ENCODE measurements at places on chromosomes 5 and 9.

DNA sequence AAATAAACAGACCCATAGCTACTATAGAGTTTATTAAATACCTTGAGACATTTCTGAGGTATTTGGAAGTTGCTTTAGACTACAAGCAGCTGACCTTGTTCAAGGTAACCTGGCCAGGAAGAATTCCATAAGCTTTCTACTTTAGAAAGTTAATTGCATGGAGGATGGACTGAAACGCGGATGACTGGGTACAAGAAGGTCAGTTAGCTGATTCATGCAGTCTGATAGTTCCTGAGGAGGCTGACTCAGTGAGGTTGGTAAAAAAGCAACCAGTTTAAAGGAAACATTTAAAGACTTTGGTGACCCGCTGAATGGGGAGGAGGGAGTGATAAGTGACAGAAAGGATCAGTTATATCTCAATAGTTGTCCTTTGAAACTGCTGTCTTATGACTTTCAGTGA, 670.1 kb upstream of the CDH9 start:
- no peak for DNase-seq

GRCh38 chr9:108662956-108663355, 192.8 kb downstream of the ACTL7B start:
- no peak for DNase-seq

GRCh38 chr9:108722396-108722795, 133.4 kb downstream of the ACTL7B start:
- no peak for DNase-seq

DNA sequence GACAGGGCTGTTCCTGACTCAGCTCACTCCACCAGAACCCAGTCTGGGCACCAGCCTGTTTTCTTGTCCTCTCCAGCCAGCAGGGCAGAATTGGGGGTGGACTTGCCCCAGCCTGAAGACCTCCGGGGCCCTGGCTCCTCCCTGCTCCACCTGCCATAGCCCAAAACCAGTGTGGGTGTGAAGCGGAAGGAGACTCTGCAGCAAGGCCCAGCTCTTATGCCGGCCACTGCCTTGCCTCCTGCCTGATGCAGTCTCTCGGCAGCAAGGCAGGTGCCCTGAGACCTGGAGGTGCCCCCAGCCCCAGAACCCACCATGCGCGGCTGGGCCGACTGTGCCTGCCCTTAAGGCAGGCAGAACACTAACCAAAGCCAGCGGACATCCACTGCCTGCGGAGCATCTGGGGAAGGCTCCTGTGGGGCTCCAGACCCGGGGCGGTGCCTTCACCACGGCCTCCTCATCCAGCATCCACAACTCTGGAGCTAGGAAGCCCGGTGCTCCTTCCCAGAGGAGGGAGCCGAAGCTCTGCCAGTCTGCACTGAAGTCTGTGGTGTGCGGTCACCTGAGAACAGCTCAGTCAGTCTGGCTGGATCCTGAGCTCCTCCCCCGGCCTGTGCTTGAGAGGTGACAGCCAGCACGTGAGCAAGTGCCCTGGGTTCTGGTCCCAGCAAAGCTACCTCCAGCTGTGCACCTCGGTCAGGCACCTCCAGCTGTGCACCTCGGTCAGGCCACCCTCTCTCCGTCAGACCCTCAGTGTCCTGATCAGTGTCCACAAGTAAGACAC, 116.7 kb downstream of the ADAMTS2 start:
- DNase-seq = no peak

GRCh38 chr5:119289438-119290044, 66.3 kb upstream of the TNFAIP8 start:
- DNase-seq = no peak

Measured in stimulated activated CD8-positive, alpha-beta memory T cell treated with anti-CD3 and anti-CD28 coated beads, Interleukin-2, amount 100 ng/mL, for 48 hours (primary cell).